ENCODE measurements at places on chromosomes 11 and 22. TPM values are rescaled to one million over a fixed set of nuclear protein-coding genes. Genes with fewer than 3 reads are reported as not detected.

DNA sequence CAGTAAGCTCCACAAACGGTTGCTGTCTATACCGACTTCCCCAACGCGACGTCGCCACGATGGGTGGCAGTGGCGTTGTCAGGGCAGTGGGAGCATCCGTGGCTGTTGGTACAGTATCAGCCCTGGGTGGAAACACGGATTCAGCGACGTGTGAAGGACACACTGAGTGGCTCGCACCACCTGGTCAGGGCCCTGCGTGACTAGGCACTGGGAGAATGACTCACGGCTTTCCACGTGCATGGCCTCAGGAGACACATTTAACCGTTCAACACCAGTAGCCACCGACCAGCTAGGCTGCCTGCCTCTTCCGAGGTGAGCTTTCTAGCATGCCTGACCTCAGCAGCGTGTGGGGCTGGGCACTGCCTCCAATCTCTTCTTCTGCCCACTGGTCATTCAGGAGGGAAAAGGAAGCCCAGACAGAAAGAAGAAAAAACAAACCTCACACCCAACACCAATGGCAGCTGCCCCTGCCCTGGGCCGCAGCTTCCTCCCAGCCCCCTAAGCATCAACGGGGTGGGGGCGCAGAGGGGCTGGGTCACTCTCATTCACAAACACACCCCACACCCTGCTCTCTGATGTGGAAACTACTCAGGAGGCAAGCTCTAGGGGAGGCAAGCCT is 59.0 kb downstream of the MYH9 start:
- peak; percentile 72 for DNase-seq

DNA sequence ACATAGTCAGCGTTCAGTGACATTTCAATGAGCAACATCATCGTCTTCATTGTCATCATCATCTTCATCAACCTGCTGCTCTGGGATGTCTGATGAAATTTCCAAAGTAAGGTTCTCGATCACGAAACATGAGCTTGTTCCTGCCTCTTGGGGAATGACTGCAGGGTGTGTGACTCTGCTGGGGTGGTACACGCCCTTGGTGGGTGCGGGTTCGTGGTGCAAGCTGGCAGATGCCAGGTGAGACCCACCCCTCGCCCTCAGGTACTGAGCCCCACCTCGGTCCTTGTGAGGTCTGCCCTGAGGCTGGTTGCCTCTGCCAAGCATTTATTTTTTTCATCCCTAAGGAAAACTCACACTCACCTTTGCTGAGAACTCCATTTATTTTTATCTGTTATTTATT is 1389.2 kb downstream of the TBC1D22A start:
- DNase-seq: no peak

DNA sequence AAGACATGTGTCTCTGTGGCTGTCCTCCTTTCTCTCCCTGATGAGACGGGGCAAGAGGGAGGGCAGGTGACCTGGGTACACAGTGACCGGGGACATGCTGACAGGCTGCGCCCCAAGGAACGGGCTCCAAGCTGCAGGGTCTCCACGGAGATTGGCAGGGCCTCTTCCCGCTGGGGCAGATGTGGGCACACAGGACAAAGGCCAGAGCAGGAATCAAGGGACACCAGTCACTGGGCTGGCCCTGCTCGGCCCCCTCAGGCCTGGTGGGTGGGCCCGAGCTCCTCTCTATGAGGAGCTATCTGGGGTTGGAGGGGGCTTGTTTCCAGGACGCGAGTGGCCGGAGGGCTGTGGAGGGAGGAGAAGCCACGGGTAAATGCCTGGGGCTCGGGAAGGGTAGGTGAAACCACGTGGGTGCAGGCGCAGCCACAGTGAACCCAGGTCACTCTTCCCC is 11.2 kb downstream of the PNPLA5 start:
- DNase-seq: no peak

DNA sequence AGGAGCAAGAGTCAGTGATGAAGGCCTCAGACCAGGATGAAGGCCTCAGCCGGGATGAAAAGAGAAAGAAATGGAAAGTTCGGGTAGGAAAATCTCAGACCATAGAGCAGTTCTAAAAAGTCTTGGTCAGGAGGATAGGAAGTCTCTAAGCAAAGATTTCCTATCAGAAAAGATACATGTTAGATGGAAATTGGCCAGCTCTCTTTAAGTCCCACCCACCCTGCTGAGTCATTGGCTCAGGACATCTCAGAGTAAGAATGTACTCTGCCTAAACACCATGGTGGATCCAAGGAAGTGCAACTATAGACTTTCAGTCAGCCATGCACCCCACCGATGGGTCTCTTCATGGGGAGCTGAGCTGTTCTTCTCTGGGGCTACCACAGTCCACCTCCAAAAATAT is 4.4 kb downstream of the OR8B3 start:
- DNase-seq: no peak

KRTAP5-7 gene
- not detected for total RNA-seq

- DNase-seq: no peak
Observed at GRCh38 chr11:126182787-126183445, 28.5 kb downstream of the RPUSD4 start.

GRCh38 chr11:58318532-58318931 is 40.3 kb downstream of the OR5B17 start:
- DNase-seq: no peak

- no peak for DNase-seq
Observed at GRCh38 chr11:11243209-11243589, 109.9 kb downstream of the CSNK2A3 start.

GRCh38 chr22:32858957-32859356 is 57.5 kb downstream of the TIMP3 start:
- no peak for DNase-seq

IFITM10 gene
- not detected for total RNA-seq

DNA sequence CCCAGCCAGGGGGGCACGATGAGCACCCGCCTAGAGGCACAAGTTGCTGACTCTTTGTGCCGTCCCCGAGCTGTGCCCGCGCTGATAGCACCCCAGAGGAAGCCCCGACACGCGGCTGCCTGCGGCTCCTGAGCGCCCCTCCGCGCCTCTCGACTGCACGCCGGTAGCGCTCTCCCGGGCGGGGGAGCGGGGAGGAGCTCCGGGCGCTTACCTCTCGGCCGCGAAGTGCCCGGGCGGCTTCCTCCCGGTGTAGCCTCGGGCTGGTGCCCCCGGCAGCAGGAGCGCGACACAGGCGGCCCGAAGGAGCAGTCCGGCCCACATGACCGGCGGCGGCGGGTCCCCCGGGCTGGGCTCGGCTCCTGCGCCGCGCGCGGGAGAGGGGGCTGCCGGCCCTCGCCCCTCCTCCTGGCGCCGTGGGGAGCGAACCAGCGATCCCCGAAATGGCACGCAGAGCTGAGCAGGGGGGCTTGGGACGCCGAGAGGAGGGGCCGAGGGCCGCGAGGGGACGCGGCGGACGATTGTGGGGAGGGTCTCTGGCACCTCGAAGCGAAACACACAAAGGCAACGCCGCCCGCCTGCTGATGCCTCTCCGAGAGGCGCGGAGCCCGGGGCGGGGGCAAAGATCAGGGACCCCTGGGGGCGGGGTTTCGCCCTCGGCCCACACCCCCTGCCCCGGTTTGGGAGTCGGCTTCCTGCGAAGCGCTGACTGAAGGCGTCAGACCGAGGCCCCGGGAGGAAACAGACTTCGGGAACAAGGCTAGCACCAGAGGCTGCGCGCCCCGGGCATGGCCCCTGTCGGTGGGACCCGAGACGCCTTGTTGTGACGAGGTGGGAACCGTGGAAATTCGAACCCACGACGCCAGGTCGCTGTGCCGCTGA is at the start of gene VWCE:
Gene VWCE, minus strand, starts transcription at position 600 of the 879 bp plus-strand sequence. Its CDS starts 279 bp downstream, at position 321.
- peak; percentile 86 for DNase-seq

DNA sequence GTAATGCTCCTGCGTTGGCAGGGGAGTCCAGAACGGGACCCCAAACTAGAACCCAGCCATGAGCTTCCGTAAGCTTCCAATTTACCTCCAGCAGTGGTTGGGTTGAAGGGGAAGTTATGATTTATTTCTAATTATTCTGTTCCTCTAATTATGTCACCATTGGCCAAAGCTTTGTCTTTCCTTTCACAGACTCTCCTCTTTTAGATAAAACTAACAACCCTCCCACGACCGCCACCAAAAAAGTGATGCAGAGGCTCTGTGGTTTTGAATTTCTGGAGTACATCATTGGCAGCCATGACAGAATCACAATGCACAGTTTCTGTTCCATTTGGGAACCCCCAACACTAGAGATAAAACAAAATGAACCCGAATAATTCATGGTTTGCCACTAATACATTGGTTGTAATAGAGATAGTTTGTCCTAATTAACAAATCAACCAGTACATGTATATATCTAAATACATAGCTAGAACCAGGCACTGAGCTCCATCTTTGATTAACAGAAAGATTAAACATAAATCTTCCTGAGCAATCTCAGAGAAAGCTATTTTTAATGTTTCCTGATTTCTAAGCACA is 64.3 kb downstream of the ETS1 start:
- DNase-seq: peak; percentile 77

GRCh38 chr11:119062779-119063178 is 4.8 kb upstream of the VPS11 start:
- DNase-seq: no peak

PANX2 gene
- 0.66 TPM for total RNA-seq

GRCh38 chr22:24938741-24939341 is 7.7 kb downstream of the LHFPL7 start:
- no peak for DNase-seq

CHRDL2 gene
- total RNA-seq: not detected

OR5AP2 gene
- total RNA-seq: not detected

- no peak for DNase-seq
Observed at GRCh38 chr11:131710511-131710910, 340.1 kb downstream of the NTM start.

SLC22A25 gene
- not detected for total RNA-seq

MMP12 gene
- total RNA-seq: not detected

DNA sequence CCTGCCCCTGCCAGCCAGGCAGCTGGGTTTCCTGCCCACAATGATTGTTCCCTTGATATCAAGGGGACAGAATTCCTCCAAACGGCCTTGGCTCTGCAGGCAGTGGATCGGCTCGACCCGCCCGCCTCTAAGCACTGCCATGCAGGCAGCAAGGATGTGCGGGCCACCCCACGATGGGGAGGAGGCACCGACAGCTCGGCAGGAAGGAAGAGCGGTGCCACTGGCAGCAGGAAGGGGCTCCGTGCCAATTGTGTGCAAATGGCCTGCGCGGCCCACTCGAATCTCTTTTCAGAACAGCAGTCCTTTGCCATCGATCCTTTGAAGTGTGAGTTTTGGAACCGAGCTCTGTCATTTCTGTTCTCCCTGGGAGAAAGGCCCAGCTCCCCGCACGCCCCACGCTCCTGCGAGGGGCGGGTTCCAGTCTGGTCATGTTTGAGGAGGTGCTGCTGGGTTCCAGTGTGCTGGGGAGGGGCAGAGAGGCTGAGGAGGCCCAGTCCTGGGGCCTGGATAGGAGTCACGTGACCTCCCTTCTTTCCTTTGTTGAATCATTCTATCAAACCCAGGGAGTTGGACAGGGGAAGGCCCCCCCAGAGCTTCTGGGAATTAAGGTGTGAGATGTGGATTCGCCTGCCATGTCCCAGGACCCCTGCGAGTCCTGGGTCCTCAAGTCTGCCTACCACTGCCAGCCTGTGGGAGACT is 406.0 kb downstream of the CTTN start:
- no peak for DNase-seq

DNA sequence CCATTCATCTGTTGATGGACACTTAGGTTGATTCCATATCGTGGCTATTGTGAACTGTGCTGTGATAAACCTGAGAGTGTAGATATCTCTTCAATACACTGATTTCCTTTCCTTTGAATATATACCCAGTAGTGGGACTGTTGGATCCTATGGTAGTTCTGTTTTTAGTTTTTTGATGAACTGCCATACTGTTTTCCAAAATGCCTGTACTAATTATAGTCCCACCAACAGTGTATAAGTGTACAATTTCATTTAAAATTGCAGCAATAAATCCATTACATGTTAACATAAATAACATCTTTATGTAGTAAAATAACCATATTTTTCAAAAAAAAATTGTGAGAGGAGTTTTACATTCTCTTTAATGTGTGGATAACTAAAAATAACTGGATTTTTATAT is 65.0 kb upstream of the SYT9 start:
- no peak for DNase-seq

GRCh38 chr11:95358511-95359340 is 127.7 kb upstream of the SESN3 start:
- DNase-seq: no peak

DNA sequence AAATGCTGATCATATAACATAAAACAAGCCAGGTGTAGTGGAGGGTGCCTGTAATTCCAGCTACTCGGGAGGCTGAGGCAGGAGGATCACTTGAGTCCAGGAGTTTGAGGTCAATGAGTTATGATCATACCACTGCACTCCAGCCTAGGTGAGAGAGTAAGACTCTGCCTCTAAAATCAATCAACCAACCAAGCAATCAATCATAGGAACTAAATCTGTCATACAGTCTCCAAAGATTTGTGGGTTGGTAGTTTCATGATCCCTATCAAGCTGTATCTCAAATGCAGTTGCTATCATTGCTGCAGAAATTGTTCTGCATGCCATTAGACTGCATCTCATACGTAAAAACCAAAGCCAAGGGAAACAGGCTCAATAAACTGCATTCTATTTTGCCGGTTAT is 33.1 kb downstream of the NARS2 start:
- no peak for DNase-seq

GRCh38 chr11:119750056-119750455 is 21.1 kb upstream of the NECTIN1 start:
- DNase-seq: no peak

CASP5 gene
- total RNA-seq: not detected

GRCh38 chr11:36431429-36432092 is 78.5 kb downstream of the TRAF6 start:
- DNase-seq: peak; percentile 40

BEST1 gene
- 1.0 TPM for total RNA-seq
